Activated CD4-positive, alpha-beta T cell treated with anti-CD3 and anti-CD28 coated beads for 48 hours (primary cell): ENCODE measurements at places on chromosomes 11 and 22.

- no peak for DNase-seq
Observed at GRCh38 chr22:50009765-50010675, 2.5 kb downstream of the IL17REL start.

GRCh38 chr11:15635521-15635920, 520.8 kb downstream of the INSC start:
- no peak for DNase-seq

- no peak for DNase-seq
Observed at GRCh38 chr11:34013898-34014571, 37.5 kb upstream of the CAPRIN1 start.

DNA sequence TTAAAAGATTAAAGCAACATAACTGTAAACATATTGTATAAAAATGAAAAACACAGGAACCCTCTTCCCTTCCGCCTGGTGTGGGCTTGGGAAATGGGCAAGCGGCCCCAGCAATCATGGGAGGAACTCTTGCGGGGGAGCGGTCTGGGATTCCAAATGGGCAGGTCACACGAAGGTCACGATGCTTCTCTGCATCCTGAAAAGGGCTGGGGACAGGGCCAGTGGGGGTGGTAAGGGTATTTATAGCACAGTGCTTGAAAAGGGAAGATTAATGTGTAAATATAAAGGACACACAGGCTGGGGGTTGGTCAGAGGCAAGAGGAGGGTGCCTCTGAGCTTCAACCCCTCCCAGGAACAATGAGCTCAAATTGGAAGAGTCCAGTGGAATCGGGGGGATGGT, 46.9 kb upstream of the OR4B1 start:
- DNase-seq: no peak

DNA sequence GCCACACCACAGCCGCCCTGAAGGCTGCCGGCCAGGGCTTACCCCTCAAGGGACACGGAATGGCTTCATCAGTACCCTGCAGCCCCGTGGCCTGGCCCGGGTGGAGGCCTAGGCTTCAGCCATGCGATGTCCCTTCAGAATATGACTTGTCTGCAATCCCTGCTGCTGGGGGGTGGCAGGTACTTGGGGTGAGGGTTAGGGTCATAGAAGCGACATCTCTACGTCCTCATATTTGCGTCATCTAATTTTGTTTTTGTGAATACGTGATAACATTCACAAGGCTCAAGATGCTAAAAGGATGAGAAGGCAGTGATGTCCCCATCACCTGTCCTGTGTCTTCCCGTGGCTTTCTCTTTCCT, 6.4 kb downstream of the CCND1 start:
- no peak for DNase-seq

DNA sequence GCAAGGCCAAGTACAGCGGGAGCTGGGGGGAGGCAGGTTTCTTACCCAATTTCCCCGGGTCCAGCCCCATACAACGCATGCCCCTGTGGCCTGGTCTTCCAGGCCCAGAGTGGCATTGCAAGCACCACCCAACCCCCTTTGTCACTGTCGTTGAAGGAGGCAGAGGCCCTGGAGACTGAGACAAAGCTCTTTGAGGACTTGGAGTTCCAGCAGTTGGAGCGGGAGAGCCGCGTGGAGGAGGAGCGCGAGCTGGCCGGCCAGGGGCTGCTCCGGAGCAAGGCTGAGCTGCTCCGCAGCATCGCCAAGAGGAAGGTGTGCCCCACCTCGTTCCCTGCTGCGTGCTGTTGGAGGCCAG, 27.8 kb downstream of the PHLDB1 start:
- DNase-seq: no peak

DNA sequence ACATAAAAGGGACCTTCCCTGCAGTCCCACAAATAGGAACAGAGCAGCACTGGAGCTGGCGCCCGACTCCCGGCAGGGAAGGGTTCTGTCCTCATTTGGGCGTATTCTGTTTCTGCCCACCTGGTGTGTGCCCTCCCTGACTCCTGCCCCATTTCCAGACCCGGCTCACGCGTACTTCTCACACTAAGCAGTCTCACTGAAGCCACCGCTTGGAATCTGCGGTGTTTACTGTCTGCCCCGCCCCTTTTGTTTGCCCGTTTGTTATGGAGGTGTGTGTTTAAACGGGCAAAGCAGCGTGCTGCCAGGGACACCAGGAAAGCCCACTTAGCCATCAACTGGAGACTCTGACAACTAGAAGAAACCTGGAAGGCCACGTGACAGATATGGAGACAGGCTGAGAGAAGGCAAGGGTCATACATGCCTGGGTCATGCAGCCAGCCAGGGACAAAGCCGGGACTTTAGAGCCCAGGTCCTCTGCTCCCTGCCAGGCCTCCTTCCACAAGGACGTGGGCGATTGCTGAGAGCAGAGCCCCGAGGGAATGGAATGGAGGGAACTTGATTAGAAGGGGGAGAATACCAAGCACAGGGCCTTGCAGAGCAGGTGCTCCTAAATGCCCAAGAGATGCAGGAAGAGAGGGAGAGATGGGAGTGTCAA, 8.7 kb upstream of the EFCAB6 start:
- DNase-seq: no peak

DNA sequence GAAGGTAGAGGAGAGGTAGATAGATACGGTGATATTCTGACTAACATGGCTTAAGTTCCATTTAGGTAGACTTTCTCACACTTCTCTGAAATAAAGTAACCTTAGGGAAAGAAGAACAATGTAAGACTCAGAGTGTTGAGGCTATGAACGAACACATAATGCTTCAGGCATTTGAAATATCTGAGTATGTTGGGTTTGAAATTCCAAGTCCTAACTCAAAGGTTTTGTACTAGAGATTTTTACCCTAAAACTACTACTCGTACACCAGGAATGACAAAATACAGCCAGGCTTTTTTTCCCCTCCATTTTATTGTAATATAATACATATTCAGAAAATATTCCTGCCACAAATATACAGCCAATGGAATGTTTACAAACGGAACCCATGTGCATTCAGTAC, 592.6 kb downstream of the ETS1 start:
- DNase-seq: no peak

DNA sequence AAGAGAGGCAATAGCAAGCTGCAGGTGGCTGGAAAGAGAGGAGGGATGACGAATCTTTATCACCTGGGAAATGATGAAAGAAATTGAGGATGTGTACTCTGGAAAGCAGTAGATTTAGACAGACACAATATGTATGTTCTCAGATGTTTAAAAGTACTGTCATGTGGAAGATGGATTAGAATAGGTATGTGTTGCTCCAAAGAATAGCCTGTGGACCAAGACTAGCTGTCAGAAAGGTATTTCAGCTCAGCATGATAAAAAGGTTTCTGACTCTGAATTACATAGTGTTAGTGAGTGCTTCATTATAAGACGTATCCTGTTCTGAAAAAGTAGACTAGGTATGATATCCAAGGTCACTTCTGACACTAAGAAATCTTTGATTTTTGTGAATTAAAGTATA, 322.4 kb downstream of the CNTN5 start:
- DNase-seq: no peak

DNA sequence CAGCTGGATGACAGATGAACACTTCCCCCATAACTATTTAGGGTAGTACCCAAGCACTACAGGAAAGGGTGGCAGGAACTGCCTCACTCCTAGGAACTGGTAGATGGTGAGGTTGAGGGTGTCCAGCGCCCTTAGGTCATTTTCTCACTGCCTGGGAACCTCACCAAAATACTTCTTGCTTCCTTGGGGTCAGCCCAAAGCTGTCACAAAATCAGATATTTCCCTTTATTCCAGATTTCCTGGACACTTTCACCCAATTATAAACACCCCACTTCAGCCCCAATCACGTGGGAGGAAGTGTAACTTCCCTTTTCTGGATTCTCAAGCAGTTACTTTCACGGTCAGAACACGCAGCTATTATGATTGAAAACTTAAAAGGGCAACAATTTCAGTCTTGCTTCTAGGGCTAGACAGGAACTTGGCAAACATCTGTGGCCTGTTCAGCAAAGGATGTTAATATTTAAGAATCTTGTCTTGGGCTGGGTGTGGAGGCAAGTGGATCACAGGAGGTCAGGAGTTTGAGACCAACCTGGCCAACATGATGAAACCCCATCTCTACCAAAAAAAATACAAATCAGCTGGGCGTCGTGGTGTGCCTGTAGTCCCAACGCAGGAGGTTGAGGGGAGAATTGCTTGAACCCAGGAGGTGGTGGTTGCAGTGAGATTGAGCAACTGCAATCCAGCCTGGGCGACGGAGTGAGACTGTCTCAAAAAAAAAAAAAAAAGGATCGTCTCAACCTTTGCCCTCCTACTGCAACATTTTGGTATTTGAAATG, 4.0 kb downstream of the FTH1 start:
- DNase-seq: no peak

GRCh38 chr22:37267661-37268413, 14.5 kb upstream of the CYTH4 start:
- DNase-seq: no peak

DNA sequence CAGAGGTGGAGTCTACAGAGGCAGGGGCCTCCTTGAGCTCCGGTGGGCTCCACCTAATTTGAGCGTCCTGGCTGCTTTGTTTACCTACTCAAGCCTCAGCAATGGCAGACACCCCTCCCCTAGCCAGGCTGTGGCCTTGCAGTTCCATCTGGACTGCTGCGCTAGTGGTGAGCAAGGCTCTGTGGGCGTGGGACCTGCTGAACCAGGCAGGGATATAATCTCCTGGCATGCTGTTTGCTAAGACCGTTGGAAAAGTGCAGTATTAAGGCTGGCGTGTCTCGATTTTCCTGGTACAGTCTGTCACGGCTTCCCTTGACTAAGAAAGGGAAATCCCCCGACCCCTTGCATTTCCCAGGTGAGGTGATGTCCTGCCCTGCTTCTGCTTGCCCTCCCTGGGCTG, 77.7 kb downstream of the GDPD4 start:
- no peak for DNase-seq

GRCh38 chr22:37353839-37354238, 71.5 kb downstream of the CYTH4 start:
- no peak for DNase-seq

GRCh38 chr11:59680287-59681154, 11.7 kb upstream of the PATL1 start:
- peak; percentile 65 for DNase-seq

DNA sequence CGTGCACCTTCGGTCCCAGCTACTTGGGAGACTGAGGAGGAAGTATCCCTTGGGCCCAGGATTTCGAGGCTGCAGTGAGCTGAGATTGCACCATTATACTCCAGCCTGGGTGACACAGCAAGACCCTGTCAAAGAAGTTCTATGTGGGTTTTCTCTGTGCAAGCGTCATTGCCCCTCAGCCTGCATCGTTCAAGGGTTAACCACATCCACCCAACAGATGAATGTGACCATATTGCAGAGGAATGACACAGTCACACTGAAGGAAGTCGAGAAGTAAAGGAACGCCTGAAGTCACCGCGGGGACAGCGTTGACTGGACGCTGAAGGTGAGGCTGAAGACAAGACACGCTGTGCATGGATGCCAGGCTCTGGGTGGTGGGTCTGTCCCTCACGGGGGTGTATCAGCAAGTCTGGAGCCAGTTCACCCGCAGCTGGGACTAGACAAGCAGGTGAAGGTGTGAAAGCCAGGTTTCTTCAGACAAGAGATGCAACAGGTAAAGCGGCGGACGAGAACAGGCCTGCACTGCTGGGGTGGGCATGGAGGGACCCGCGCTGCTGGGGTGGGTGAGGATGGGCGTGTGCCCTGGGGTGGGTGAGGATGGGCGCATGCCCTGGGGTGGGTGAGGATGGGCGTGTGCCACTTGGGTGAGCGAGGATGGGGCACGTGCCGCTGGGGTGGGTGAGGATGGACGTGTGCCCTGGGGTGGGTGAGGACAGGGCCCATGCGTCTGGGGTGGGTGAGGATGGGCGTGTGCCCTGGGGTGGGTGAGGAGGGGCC, 36.5 kb upstream of the TOLLIP start:
- no peak for DNase-seq

DNA sequence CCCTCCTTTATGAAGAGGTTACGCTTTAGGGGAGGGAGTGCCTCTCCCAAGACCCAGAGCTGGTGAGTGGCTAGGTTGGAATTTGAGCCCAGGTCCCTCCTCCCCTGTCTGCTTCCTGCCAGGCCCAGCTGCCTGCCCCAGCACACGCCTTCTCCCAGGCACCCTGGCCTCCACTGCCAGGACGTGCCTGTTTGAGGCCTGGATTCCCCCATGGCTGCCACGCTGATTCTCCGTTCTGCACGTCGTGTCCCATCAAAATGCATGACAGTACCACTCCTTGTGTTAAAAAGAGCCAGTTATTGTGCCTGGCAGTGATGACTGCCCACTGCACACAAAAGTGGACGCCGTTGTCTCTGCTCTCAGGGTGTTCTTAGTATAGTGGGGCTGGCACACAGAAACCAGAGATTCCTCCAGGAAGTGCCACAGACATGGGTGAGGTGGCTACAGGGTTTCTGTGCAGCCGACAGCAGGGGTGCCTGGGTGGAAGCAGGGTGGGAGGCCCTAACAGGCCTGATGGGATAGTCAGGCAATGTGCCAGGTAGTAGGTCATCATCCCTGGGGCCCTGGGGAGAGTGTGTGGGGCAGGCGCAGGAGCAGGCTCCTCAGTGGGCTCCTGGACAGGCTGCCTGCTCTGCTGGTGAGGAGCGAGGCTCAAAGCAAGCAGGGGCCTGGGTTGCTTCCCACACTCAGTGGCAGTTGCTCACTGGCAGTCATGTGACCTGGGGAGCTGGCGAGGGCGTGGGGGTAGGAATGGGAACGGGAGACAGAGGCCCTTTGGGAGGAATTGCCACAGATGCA, 24.2 kb downstream of the MED15 start:
- DNase-seq: no peak

GRCh38 chr11:133382131-133382812, 150.0 kb downstream of the OPCML start:
- no peak for DNase-seq

DNA sequence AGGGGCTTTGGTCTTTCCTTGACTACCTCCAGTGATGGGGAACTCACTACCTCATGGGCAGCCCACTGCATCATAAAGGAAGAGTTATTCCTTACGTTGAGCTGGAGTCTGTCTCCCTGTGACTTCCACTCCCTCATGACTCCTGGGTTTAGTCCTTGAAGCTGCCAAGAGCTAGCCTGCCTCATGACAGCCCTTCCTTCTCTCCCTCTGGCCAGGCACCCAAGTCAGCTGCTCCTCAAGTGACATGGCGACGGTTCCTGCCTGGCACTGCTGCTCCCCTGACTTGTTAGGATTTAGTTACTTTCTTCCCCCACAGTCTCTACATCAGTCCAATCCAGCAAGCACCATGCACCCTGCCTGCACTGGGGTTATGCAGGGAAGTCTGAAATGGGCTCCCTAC, 196.1 kb upstream of the TBCEL start:
- DNase-seq: no peak

- peak; percentile 93 for DNase-seq
Observed at GRCh38 chr22:50030297-50031188, 18.0 kb upstream of the IL17REL start.

DNA sequence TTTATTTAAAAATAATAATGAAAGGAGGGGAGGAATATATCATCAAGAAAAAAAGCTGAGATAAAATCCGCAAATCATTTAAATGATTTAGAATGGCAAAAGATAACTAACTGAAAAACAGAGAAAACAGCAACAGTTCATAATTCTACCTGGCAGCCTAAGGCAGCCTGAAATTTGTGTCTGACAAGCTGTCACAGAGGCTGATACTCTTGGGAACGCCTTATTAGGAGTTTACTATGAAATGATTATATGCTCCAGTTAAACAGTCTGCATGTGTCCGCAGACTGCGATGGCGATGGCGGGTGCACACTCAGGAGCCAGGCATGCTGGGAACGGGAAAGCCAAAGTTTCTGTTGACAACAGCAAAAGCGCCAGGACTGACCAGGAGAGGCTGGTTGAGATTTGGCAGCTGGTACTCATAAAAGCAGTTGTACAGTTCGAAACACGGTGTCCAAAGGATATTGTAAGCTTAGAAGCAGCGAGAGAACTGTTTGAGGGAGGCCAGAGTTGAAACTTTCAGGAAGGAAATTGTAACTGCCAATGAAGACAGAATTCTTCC, 172.9 kb upstream of the MPPED2 start:
- no peak for DNase-seq
